ENCODE measurements at places on chromosomes 2 and 18.

DNA sequence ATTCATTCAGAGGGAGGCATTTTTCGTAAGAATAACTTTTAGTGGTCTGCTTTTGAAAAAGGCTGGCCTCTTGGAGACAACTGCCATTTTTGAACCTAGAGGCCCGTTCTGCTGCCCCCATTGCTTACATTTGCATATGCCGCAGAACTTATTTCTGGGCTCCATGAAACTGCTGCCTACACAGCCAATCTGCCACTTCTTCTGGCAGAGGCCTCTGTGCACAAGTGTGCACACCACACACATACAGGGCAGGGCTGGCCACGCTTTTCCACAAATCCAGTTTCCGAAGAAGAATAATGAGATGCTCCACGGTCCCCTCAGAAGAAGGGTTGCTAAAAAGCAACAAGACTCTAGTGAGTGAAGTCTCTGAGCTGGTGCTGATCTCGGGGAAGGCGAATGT, 56.2 kb downstream of the TMEM200C start:
- DNase-seq = no peak

GRCh38 chr2:165440367-165440766, 29.1 kb upstream of the CSRNP3 start:
- DNase-seq = no peak

- no peak for DNase-seq
Measured at GRCh38 chr18:60372596-60372995, at the start of gene MC4R. MC4R (minus strand) TSS chr18:60372775; CDS start chr18:60372349, 426 bp downstream.

- DNase-seq = no peak
Measured at GRCh38 chr2:190877436-190877835, 3.2 kb upstream of the GLS start.

GRCh38 chr2:128513961-128514283, 195.3 kb upstream of the HS6ST1 start:
- no peak for DNase-seq

DNA sequence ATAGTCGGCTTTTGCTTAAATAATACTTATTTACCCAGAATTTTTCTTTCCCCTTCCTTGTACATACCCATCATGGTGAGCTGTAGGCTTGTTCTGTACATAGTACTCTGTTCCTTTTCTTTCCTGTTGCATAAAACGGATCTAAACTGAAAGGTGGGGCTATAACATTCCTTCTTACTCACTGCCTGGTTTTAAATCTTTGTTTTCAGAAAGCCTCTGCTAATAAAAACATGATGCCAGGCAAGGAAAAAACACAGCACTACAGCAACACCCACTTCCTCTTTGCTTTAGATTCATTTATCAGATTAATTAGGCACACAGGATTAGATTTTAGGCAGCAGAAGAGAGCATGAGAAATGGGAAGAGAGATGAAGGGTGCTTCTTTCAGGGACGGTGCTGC, 19.6 kb upstream of the STON1 start:
- no peak for DNase-seq

DNA sequence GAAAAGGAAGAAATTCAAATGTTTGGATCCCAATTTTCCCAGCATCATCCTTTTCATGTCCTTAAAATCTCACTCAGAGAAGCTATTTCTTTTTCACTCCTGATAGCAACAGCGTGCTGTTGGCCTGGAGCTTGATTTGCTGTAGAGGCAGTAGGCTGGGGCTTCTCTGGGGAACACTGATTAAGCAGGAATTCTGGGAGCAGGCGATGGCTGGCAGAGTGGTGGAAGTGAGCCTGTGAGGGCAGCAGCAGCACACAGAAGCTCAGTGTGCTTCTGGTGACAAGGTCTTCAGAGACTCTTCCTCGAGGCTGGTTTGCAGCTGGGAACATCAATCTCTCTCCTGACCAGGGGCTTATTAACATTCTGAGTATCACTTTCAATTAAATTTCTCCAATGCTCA, 284.6 kb downstream of the DPP10 start:
- DNase-seq = no peak

DNA sequence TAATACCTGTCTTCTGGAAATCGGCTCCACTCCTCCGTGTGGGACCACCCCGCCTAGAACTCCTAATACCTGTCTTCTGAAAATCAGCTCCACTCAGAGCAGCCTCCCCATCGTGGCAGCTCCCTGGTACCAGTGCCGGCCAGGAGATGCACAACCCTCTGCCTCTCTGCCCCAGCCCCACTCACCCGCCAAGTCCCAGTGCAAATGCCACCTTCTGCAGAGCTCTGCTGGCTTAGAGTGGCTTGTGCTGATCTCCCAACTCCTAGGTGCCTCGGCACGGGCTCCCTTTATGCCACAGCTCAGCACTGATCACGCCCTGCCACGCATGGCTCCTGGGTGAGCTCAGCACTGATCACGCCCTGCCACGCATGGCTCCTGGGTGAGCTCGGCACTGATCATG, 258.5 kb downstream of the HDAC4 start:
- DNase-seq = no peak

GRCh38 chr2:182915369-182916326, 49.2 kb upstream of the FRZB start:
- no peak for DNase-seq

GRCh38 chr2:114063346-114063745, 173.5 kb downstream of the ACTR3 start:
- no peak for DNase-seq

DNA sequence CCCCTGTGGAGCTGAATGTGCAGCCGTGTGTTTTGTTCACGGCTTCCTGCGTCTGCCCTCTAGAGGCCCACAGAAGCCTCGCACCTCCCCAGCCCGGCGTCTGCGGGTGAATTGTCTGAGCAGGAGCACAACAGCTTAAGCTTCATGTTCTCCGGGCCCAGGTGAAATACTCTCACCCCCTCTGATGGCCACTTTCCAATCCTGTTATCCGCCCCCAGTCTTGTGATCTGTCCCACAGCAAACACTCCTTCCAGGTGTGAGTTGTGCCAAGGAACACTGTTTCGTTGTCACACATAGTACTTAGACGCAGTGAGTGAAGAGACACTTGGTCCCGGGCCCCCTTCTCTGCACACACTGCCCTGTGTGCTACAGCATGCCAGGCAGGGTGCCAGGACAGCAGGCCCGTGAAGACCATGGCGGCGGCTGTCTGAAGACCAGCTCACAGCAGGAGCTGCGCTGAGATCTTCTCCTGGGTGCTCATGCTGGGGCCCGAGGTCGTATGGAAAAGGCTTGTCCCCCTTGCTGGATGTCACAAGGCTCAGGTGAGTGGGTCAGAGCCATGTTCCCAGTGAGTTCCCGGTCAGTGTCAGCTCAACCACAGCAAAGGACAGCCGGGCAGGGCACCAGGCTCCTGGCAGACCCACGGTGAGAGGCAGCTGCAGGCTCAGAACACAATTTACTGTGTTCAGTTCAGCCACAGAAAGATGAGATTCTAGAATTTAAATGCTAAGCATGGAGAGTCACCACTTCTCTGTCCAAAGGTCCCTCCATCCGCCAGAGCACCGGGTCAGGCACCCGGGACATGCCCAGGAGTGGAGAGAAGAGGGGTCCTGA, 6.8 kb upstream of the PXDN start:
- DNase-seq = peak; percentile 66

GRCh38 chr2:232142049-232142448, 180.5 kb downstream of the DIS3L2 start:
- no peak for DNase-seq

DNA sequence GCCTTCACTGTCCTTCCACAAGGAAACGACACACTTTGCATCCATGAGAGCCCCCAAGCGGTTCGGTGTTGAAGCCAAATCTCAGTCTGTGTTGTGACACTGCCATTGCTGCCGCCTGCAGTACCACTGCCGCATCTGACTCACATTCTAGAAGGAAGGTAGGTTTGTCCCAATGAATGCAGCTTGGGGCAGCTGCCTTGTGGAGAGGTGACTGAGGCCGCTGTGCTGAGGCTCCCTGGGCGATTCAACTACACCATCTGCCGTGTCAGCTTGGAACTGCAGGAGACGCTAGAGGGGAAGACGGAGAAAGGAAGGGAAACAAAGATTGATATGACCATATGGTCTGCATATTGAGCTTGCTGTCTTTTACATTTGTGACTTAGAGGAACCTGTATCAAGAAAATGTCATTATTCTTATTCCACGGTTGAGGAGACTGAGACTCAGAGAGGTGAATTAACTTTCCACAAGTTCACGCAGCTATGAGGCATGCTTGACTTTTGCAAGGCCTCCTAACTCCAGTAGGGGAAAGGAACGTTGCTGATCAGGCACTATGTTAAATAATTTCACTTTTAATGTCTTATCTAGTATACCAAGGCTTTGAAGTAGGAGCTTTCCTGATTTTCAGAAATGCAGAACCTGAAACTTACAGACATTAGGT, 43.5 kb upstream of the LMAN1 start:
- peak; percentile 60 for DNase-seq

- DNase-seq = no peak
Measured at GRCh38 chr18:24786027-24786426, 325.6 kb downstream of the HRH4 start.

DNA sequence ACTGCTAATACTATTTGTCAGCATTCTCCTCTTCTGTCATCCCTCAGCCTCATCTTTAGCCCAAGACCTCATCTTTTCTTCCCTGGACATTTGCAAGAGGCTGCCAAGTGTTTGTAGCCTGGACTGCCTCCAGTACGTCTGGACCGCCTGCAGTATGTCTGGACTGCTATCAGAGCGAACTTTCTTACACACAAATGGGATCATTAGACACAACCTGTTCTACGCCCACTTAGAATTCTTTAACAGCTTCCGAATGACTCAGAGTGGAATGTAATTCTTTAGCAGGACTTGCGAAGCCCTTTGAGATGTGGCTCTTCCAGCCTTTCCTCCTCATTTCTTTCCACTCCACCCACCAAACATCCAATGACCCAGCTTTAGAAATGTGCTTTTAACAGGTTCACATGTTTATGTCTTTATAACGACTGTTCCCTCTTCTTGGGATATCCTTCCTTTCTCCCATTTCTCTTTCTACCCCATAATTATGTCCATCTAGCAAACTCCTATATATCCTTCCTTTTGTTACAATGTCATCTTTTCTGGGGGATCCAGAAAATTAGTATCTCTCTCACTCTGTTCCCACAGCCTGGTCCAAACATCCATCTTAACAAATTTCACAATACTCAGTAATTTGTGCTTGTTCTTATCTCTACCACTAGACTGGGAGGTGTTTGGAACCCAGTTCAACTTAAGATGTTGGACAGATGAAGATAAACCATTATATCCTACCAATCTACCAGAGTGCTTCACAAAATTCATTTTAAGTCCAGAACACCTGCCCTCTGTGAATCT, 171.3 kb upstream of the PGAP1 start:
- DNase-seq = no peak

GRCh38 chr18:76232779-76233178, 262.3 kb downstream of the ZNF516 start:
- no peak for DNase-seq

DNA sequence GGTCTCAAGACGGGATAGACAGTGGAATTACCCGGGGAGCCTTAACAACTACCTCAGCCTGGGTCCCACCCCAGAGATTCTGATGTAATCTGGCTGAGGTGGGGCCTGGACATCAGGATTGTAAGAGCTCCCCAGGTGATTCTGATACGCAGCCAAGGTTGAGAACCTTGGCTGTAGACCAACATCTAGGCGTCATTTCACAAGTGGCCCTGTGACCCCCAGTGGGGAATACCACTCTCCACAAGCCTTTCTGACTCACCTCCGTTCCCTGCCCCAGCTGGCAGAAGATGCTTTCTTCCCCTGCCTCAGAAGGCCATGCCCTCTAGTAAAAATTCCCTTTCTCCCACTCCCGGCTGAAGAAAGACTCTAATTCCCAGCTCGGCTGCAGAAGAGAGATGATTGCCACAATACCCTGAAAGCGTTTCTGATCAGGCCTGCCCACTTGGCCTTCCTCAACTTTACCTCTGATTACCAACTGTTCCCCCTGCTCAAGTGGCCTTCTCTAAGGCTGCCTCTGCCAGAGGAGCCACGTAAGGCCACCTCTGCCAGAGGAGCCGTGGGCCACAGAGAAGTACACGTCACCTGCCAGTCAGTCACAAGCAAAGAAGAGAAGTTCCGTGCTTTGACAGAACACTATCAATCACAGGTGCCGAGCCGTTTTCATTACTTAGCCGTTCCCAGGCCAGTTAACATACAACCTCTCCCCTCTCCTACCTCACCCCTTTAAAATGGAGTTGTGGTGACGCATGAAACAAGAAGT, 116.8 kb upstream of the PKDCC start:
- no peak for DNase-seq

DNA sequence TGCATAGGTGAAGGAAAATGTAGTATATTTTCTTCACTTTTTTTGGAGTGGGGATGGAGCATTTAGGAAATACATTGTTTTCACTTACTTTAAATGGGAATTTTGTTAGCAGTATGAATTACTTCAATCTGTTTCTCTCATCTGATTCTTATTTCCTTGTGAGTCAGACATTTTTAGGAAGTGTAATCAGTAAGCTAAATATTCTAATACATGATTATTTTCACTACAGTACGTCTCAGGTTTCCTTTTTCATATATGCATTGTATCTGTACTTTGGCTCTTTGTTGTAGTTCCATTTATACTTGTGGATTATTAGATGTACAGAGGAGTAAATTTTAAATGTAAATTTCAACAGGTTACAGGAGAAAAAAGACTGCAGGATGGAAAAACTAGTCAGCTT, 27.9 kb downstream of the GPD2 start:
- DNase-seq = no peak

- DNase-seq = peak; percentile 3
Measured at GRCh38 chr18:60090170-60090569, 190.4 kb downstream of the PMAIP1 start.

- no peak for DNase-seq
Measured at GRCh38 chr2:235666213-235666781, 172.5 kb downstream of the AGAP1 start.

DNA sequence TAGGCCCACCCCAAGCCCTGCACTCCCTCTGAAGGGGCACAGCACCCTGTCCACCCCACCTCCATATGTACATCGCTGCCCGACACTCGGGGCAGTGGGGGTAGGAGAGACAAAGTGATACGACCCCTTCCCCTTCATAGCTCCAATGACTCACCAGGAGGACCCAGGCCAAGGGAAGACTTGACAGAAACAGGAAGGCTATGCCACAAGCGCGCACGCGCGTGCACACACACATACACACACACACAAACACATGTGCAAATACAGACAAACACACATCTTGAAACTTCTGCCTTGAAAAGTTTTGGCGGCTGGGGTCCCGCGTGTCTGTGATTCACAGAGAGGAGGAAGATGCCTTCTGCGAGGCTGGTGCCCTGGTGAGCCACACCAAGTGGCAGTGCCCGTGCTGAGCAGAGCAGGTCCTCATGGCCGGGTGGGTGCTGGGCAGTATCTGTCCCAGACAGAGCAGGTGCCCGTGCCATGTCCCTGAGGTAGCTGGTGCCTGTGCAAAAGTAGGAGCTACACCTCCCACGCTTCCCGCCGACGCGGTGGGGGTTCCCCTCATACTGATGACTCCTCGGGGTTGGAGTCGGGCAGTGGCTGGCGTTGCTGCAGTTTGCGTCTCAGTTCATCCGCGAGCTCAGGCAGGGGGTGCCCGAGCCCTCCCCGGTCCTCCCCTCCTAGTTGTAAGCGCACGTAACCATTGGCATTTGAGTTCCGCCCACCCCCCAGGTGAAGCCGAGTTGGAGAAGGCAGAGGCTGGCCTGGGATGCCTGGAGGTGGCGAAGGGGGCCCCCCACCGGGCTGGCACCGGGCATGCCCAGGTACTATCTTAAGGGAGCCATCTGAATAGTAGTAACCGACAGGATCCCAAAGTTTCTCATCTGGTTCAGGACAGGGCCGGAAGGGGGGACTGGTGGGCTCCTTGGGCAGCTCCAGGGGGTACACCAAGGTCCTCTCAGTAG, 2.5 kb upstream of the ANKRD39 start:
- no peak for DNase-seq
